Cardiac muscle cell (in vitro differentiated cells and primary cell): ENCODE measurements at places on chromosomes 6 and 20. TPM values are rescaled to one million over a fixed set of nuclear protein-coding genes. Genes with fewer than 3 reads are reported as not detected.

DNA sequence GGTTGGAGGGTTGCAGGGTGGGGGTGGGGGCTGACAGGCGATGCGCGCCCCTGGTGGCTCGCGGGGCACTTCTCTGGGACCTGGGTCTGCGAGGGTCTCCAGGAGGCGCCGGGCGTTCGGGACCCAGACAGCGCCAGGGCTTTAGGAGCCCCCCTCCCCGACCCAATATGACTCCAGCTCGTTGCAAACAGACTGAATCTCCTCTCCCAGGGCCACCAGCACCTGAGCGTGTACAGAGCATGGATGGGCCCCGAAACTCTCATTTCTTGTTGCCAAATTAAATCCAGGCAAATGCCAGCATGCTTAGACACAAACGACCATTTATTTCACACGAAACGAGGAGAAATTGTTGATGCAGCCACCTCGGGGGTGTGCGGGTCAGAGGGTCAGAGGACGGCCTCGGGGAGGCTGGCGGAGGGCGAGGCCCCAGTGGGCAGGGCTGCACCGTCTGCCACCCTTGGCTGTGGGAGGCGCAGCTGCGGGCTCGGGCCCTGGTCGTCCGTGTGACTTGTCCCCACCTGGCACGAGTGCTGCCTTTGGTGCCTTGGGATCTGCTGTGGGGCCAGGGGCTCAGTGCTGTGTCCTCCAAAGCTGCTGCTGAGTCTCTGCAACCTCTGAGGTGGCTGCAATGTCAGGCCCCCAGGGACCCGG is 20.9 kb upstream of the GATA5 start:
- DNase-seq: no peak

GRCh38 chr6:3687847-3688246 is 63.7 kb downstream of the PXDC1 start:
- no peak for DNase-seq

DNA sequence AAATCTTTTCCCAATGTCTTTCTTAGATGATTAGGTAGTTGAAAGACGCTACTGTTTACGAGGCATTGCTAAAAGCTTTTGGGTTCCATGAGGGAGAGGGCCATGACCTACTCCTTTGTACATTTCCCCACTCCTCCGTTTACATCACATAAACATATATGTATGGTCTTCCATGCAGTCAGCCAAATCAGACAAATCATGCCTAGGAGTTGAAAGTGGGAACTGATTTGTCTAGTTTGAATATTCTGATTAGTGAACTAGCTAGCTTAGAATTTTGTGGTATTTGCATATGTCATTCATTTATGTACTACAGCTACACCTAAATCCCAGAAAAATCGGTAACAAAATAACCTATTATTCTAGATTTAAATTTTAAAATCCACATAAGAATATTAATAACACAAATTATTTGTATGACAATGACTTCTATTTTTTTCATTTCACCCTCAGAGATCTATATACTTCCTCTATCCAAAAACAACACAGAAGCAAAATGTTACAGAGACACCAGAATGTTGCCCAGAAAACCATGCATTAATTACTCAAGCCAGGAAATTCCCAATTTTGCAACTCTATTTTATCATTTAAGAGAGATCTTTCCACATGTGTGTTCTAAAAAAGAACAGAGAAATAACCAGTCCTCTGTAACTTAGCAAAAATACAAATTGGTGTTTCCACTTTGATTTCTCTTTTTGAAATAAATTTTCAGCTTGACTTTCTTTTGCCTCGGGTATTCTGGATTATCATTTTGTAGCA is 231.9 kb downstream of the LAMA2 start:
- no peak for DNase-seq

The MTHFD1L gene
- 32.8 and 37.9 TPM in 2 replicates for polyA plus RNA-seq

- no peak for DNase-seq
Observed at GRCh38 chr6:104728448-104728847, 131.3 kb downstream of the HACE1 start.

The GMEB2 gene
- 10.8 and 11.4 TPM in 2 replicates for polyA plus RNA-seq

The PNLDC1 gene
- 0.09 and 0.31 TPM in 2 replicates for polyA plus RNA-seq

- DNase-seq: no peak
Observed at GRCh38 chr6:43781941-43782704, 12.1 kb downstream of the VEGFA start.

The CAGE1 gene
- polyA plus RNA-seq: 0.26 and 0.66 TPM in 2 replicates

DNA sequence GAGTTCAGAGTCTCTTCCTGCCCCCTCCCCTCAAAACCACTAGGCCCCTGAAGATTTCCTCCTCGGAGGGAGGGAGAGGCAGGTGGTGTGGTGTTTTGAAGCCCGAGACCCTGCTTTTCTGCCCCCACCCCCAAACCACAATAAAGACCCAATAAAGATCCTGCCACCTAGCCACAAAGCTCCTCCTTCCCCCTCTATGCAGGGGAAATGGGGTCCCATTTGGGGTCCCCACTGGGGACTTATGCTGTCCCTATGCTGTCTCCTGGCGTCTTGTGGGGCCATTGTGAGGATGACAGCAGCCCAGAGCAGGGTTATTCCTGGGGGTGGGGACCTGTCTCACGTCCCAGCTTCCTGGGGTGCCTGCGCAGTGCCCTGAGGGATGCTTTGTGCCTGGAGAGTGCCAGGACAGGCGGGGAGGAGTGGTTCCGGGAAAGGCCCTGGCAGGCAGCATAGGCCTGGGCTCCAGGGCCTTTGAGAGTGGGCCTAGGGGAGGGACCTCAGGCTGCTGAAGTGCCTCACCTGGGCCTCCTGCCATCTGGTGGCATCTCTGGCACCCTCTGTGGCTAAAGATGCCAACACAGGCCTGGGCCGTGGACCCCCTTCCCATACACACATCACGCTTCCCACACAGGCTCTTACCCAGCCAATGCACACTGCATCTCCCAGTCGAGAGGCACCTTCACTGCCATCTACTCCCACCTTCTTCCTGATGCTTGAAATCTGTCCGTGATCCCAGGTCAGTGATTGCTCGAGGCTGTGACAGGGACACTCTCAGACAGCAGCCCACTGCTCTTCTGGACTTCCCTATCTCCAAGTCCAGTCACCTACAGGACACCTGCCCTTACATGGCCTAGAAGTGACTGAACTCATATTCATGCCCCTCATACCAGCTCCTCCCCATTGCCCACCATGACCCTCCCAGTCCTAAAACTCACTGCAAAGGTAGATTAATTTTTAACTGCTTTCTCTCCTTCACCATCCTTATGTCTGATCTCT is 7.9 kb upstream of the ARMC12 start:
- DNase-seq: no peak

The PDSS2 gene
- 19.4 and 32.9 TPM in 2 replicates for polyA plus RNA-seq

The DNAAF9 gene
- 11.6 and 11.8 TPM in 2 replicates for polyA plus RNA-seq

DNA sequence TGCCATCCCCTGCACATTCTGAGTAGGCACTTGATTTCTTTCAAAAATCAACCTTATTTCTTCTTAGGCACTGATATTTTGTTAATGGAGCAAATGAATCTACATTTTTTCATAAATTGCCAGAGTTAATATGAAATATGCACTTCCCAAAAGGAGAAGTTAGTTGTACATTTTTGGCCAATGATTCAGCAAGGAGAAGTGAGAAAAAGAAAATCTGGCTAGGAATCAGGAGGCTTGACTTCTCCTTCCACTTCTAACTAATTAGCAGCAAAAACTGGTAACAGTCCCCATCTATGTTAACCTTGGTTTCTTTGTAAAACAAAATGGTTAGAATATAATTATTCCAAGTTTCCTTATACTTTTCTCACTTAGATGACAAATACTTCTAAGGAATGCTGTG is 7.0 kb upstream of the DSE start:
- no peak for DNase-seq

- DNase-seq: peak; percentile 79
Observed at GRCh38 chr6:166786704-166787293, 159.7 kb upstream of the RPS6KA2 start.

DNA sequence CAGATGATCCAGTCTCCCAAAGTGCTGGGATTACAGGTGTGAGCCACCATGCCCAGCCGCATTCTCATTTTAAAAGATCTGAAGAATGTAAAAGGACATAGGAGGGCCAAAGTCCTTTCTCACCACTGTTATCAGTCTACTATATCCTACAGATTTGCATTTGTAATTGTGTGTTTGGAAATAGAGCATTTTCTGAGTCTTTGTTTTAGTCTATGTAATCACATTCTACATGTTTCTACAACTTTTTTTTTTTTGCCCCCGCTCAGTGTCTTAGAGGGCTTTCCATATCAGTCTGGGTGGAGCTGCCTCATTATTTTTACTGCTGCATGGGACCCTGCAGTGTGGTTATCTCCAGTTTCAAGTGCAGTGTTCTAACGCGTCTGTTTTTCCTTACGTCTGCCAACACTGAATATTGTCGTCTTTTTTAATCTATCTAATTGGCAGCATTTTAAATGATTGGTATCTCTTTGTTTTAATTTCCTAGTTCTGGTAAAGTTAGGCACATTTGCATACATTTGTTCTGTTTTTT is 7.8 kb downstream of the CUL9 start:
- no peak for DNase-seq

DNA sequence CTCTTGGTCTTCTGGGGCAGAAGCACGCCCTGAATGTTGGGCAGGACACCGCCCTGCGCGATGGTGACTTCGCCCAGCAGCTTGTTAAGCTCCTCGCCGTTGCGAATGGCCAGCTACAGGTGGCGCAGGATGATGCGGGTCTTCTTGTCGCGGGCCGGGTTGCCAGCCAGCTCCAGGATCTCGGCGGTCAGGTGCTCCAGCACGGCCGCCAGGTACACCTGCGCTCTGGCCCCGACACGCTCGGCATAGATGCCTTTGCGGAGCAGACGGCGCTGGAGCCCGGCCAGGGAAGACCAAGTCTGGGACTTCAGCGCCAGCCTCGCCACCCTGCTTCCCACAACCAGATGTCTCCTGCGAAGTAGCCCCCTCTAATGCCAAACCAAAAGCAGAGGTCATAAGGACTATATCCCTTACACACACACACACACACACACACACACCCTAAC is 8.0 kb upstream of the SLC17A3 start:
- peak; percentile 19 for DNase-seq

- no peak for DNase-seq
Observed at GRCh38 chr20:41014561-41015088, 14.0 kb upstream of the TOP1 start.

The SNPH gene
- 3.8 and 7.4 TPM in 2 replicates for polyA plus RNA-seq

GRCh38 chr6:85129881-85130280 is 320.0 kb upstream of the NT5E start:
- DNase-seq: peak; percentile 30
